ENCODE measurements at places on chromosomes 12 and 14.

DNA sequence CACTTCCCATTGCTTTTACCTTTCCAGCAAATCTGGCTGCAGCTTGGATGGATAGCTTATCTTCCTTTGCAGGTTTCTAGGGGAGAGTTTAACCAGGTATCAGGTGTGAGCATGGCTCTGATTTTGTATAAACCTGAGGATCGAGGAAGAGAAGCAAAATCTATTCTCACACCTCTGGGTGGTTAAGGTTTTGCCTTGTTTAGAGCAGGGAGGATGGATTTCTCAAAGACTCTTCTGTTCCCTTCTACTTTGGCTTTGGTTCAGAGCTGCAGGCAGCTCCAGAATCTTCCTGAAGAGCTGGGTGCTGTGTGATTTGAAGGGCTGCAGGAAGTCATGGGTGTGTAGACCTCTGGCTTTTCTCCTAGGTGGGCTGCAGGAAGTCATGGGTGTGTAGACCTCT is 1.7 kb downstream of the JDP2 start:
- H3K36me3 ChIP-seq: peaks cover 24% of the 10 kb centered on the region
- DNase-seq: no peak
- no peaks in the 10 kb centered on the region for H3K27me3 ChIP-seq

DNA sequence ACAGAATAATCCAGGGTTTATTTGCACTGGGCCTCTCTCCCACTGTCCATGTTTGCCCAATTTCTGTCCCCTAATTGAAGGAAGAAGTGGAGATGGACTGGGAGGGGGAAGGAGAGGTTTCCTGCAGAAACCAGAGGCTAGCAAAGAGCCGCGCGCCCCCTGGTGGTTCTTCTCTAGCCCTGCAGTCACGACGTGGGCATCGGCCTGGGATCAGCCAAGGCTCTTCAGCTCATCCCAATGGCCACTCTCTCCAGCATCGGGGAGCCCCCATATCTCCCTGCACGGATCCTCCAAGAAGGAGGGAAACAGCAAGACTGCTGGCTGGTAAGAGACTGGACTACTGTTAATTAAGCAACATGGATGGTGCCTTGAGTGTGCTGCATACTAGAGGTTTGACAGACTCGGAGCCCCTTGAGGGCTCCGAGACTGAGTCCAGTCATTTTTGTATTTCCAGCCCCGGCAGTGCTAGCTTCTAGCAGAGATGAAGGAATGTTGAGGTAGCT is 18.7 kb downstream of the ZBTB39 start:
- no peak overlapping the region for H3K27ac ChIP-seq
- no peaks in the 10 kb centered on the region for H3K27me3 ChIP-seq
- no peak overlapping the region for H3K4me3 ChIP-seq
- H3K4me1 ChIP-seq: peaks cover 26% of the 10 kb centered on the region

DNA sequence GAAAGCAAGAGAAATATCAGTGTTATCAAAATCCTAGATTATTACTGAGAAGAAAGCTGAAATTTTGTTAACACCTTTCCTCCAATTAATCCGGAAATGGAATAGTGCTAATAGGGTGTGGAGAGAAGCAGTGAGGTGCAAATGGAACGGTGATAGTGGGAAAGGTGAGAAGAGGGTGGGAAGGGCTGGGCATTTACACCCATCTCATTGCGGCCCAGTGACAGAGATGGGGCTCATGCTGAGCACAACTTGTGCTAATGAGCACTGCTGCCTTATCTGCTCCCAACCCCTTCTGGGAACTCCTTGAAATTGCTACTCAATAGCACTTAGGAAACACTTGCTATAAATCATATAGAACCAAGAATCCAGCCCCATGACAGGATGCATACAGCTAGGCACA is 94.4 kb downstream of the PTPRR start:
- H3K36me3 ChIP-seq: no peaks in the 10 kb centered on the region
- H3K27me3 ChIP-seq: no peaks in the 10 kb centered on the region
- H3K4me3 ChIP-seq: no peak overlapping the region
- no peak overlapping the region for H3K27ac ChIP-seq
- H3K4me1 ChIP-seq: no peaks in the 10 kb centered on the region
- no peak for DNase-seq

- DNase-seq: no peak
- no peaks in the 10 kb centered on the region for H3K36me3 ChIP-seq
- no peaks in the 10 kb centered on the region for H3K27me3 ChIP-seq
- no peak overlapping the region for H3K4me3 ChIP-seq
- peaks cover 9% of the 10 kb centered on the region for H3K4me1 ChIP-seq
These were observed 179.4 kb upstream of the ARHGAP5 start for GRCh38 chr14:31897581-31898186.

DNA sequence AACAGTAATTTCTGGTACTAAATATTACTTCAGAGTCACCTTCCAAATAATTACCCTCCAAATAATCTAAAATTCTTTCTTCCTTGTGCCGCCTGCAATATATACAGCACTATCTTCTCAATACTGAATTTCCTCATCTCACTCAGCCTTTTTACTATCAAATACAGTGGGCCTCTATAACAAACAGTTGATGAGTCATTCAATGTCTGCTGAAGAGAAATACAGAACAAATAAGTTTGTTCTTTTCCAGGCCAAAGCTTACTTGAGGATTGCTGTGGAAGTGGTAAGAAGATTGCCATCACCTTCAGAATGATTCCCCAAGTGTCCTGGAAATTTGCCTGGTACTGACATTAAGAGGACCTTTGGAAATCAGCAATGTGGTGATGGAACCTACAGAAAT is 218.2 kb upstream of the ARHGAP5 start:
- DNase-seq: no peak
- H3K36me3 ChIP-seq: no peaks in the 10 kb centered on the region
- no peaks in the 10 kb centered on the region for H3K27me3 ChIP-seq
- H3K4me3 ChIP-seq: no peak overlapping the region
